ENCODE measurements at places on chromosomes 12 and 14. TPM values are rescaled to one million over a fixed set of nuclear protein-coding genes. Genes with fewer than 3 reads are reported as not detected.

GRCh38 chr12:124233846-124234640 lies 60.9 kb upstream of the RFLNA start:
- no peak for DNase-seq

Gene MYO1A
- total RNA-seq, result not detected

DNA sequence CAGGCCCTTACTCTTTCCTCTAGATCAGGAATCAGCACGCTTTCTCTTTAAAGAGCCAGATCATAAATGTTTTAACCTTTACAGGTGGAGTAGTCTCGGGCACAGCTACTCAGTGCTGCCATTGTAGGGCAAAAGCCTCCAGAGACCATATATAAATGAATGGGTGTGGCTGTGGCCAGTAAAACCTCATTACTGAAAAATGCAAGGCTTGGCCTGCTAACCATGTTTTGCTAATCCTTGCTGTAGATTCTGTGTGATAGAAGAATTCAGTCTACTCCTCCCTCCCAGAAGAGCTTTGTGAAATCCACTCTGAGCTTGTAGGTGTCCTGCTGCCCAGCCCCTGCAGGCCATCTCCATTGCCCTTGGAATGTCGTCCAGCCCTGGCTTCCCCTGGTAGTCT lies 58.1 kb downstream of the HSP90AA1 start:
- no peak for DNase-seq

DNA sequence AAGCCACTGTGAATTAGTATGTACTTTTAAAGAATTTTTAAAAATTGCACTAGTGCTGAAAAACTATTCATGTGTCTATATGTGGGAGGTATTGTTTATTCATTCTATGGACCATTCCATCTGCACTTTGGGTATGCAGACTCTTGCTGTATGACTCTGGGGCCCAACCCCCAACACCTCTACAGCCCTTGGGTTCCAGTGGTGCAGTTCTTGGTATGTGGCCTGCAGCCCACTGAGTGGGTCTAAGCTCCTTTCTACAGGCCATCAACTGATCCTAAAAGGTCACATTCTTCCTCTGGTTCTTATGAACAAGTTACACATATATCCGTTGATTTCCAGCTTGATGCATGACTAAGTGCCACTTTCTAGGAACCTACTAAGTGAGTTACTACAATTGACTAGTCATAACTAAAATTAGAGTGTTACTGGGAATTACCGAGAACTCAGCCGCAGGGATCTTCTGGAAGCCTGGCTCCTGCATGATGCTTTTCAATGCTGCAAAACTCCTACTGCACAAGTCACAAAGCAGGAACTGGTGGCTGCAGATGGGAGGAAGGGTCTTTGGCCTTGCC lies 62.4 kb upstream of the MED13L start:
- DNase-seq, result no peak

Gene BMAL2
- total RNA-seq, result 15.9 TPM

Gene GLT1D1
- total RNA-seq, result 4.4 TPM

GRCh38 chr12:9343731-9344130 lies 135.5 kb upstream of the PZP start:
- DNase-seq, result no peak

Gene KRT80
- not detected for total RNA-seq

DNA sequence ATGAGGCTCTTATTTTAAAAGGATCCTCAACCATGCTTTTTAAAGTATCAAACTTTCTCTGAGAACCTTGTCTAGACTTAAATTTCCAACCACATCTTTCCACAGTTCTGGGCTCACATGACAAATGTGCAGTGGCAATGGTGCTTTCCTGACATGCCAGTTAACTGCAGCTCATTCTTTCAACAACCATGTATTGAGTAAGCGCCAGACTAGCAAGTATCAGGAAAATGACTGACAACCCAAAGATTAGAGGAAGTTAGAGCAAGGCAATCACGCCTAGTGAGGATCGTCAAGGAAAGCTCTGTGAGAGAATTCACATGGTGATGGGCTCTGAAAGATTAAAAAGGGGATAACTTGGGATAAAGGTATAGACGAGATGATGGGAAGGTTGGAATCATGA lies 35.8 kb downstream of the FLVCR2 start:
- DNase-seq, result no peak

DNA sequence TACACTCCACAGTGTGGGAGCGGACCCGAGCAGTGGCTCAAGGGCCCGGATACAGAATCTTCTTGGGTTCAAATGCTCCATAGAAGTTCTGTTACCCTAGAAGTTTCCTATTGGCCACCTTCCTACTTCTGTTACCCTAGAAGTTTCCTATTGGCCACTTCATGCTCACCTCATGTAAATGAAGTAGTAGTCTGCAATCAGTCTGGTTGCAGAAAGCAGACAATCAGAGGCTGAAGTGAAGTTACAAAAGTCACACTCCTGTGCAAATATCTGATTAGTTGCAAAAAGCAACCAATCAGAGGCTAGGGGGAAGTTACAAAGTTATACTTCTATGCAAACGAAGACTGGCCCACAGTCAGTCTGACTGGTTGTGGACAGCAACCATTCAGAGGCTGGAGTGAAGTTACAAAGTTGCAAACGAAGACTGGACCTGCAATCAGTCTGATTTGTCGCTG lies 77.8 kb upstream of the CPNE8 start:
- DNase-seq, result no peak

DNA sequence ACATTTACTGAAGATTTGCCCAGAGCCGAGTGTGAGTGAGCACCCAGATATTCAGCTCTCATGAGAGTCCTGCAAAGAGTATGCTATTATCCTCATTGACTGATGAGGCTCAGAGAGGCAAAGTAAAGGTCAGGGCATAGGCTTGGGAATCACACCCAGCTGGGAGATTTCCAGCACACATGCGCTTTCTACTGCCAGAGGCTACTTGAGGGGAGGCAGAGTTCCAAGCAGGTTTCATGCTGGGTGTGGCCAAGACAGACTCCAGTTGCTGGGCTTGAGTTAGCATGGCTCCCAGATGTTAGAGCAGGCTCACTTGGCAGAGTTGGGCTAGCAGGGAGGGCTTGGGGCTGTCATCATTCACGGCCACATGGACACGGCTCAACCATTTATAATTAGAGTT lies 14.4 kb upstream of the FAM181A start:
- DNase-seq, result no peak
